ENCODE measurements at places on chromosomes 13 and 19. TPM values are rescaled to one million over a fixed set of nuclear protein-coding genes. Genes with fewer than 3 reads are reported as not detected.

The KCNK6 gene
- 21.1 TPM for total RNA-seq

The ZNF564 gene
- 8.3 TPM for total RNA-seq

The IRGC gene
- total RNA-seq, result not detected

The TNFRSF19 gene
- total RNA-seq, result not detected

The PSG7 gene
- total RNA-seq, result not detected

The GAMT gene
- total RNA-seq, result 22.3 TPM

The CLC gene
- total RNA-seq, result 2.3 TPM

The CLEC17A gene
- total RNA-seq, result not detected

The ATP1A3 gene
- total RNA-seq, result 1.4 TPM

The ZNF221 gene
- 0.75 TPM for total RNA-seq

The ZIC2 gene
- 0.08 TPM for total RNA-seq

The FAM216B gene
- not detected for total RNA-seq

The LYL1 gene
- 2.4 TPM for total RNA-seq

The PTH2 gene
- not detected for total RNA-seq

The LILRA5 gene
- total RNA-seq, result not detected

The LYPD3 gene
- total RNA-seq, result 4.1 TPM

The HCST gene
- total RNA-seq, result 62.2 TPM

The ING1 gene
- 16.4 TPM for total RNA-seq

The PPFIA3 gene
- 5.0 TPM for total RNA-seq

The CPAMD8 gene
- total RNA-seq, result 0.18 TPM

The DCT gene
- not detected for total RNA-seq
